ENCODE measurements at places on chromosomes 4 and X.

DNA sequence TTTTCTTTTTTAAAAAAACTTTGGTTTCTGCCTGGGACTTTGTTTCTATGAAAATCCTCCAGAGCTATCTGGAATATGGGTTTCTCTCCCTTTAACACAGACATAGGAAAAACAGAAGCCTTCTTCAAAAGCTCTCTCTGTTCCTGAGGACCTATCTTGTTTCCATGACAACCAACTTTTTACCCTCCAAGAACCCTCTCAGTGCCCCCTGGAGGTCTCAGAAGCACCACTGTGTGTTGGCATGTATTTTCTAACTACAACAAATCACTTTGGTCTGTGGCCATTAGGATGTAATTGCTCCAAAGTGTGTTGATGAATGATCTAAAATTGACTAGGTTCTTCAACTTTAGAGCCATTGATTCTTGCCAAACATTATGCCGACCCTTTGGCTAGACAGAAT, 1331.6 kb downstream of the ADGRL3 start:
- no peak for DNase-seq
- H3K4me3 ChIP-seq: no peak overlapping the region
- no peaks in the 10 kb centered on the region for H3K27me3 ChIP-seq
- H3K27ac ChIP-seq: no peak overlapping the region
- H3K36me3 ChIP-seq: no peaks in the 10 kb centered on the region

DNA sequence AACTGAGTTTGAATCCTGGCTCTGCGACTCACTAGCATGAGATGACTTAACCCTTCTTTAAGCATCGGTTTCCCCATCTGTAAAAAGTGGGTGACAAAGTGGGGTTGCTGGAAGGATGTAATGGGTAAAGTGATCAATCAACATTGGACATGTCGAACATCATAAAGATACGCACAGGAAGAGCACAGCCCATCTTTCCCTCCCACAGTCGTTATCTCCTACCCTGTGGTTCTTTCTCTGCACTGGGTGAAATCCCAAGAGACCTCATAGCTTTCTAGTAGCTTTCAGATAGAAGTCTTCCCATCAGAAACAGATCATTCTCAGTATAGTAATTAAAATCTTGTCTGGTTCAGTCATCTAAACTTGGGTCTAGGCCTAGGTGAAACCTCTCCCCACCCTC, 216.5 kb downstream of the CBR4 start:
- H3K4me3 ChIP-seq: no peak overlapping the region
- H3K27me3 ChIP-seq: peaks cover 8% of the 10 kb centered on the region
- no peaks in the 10 kb centered on the region for H3K36me3 ChIP-seq
- no peaks in the 10 kb centered on the region for H3K4me1 ChIP-seq
- H3K27ac ChIP-seq: no peak overlapping the region

GRCh38 chrX:9401051-9401450, 63.8 kb upstream of the TBL1X start:
- H3K27me3 ChIP-seq: no peaks in the 10 kb centered on the region
- DNase-seq: no peak
- no peaks in the 10 kb centered on the region for H3K4me1 ChIP-seq
- H3K36me3 ChIP-seq: no peaks in the 10 kb centered on the region
- no peak overlapping the region for H3K4me3 ChIP-seq

GRCh38 chr4:94571715-94572114, 120.0 kb downstream of the PDLIM5 start:
- H3K27ac ChIP-seq: no peak overlapping the region
- DNase-seq: no peak
- no peak overlapping the region for H3K4me3 ChIP-seq
- H3K27me3 ChIP-seq: no peaks in the 10 kb centered on the region
- peaks cover 2% of the 10 kb centered on the region for H3K36me3 ChIP-seq

- no peak overlapping the region for H3K27ac ChIP-seq
- H3K4me1 ChIP-seq: no peaks in the 10 kb centered on the region
- no peak overlapping the region for H3K4me3 ChIP-seq
- peaks cover 5% of the 10 kb centered on the region for H3K36me3 ChIP-seq
- peaks cover 3% of the 10 kb centered on the region for H3K27me3 ChIP-seq
These were observed 74.5 kb upstream of the IL2 start for GRCh38 chr4:122531038-122531437.

DNA sequence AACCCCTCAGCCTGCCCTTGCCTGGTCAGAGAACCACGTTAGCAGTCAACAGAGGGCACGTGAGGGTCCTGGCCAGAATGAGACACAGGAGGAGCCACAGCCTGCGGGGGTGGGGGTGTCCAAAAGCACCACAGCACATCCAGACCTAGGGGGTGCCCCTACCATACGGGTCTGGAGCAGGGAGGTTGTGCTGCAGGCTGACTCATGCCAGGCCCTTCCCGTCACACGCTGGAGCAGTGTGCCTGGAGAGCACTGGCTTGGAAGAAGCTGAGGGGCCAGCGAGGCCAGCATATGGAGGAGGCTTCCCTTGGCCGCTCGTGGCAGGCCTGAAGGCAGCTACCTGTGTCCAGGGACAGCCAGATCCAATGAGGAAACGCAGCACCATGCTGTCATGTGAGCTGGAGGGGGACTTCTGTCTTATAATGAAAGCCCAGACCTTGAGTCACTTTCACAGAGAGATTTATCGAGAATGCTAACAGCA, 1.5 kb upstream of the IRAK1 start:
- peak overlapping the region; percentile 92 for H3K4me3 ChIP-seq
- H3K36me3 ChIP-seq: peaks cover 7% of the 10 kb centered on the region
- peak; percentile 29 for DNase-seq
- H3K27ac ChIP-seq: peak overlapping the region; percentile 95
- H3K27me3 ChIP-seq: no peaks in the 10 kb centered on the region
- H3K4me1 ChIP-seq: peaks cover 7% of the 10 kb centered on the region

DNA sequence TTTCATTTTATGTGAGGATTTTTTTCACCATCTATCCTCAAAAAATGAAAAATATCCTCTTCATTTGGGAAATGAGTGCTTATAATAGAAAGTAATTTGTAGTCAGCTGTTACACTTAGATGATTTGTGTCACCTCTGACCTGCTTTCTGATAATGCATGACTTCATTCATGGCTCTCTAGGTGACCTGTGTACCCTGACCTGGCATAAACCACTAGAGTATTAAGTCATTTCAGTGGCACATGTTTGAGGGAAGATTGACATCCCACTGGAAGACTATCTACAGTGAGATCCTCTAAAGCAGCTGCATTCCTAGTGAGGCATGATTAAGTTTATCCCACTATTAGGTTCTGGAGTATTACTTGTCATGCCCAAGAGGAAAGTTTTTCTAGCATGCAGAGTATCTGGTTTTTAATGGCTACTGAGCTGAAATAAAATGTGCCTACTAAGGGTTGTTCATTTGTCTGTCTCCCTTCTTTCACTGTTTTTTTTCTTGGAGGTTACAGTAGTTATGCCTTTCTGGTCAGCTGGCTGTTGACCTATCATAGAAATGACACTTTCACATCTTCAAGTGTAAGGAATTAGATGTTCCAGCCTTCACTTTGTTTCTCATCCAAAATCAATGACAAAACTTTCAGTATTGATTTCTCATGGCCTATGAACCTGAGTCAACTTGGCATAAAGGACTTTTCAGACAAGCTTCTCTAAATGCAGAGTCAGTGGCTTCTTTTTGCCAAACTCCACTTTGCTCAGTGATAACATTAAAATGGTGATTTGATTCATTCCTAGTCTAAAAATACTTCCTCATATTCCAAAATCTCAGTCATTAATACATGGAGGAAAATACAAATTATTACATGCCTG, 33.1 kb downstream of the TET2 start:
- H3K27me3 ChIP-seq: no peaks in the 10 kb centered on the region
- H3K4me3 ChIP-seq: no peak overlapping the region
- H3K36me3 ChIP-seq: peaks cover 34% of the 10 kb centered on the region
- no peak overlapping the region for H3K27ac ChIP-seq

DNA sequence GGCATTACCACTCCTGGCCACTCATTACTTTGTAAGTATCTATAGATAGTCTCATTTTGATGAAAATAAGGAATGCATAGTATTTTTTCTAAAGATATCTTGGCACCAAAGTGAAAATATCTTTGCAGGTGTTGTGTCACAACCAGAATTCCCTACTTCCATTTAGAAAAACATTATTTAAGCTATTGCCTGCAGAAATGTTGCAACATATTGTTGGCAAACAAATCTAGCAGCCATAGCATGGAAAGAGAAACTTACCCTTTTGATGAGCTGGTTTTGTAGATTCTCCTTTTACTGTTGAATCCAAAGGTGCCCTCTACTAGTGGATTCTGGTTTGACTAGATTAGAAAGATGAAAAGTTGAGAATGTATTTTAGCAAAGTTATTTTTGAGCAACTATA, 138.8 kb downstream of the AREG start:
- H3K36me3 ChIP-seq: no peaks in the 10 kb centered on the region
- no peaks in the 10 kb centered on the region for H3K4me1 ChIP-seq
- no peak for DNase-seq
- H3K27ac ChIP-seq: no peak overlapping the region

DNA sequence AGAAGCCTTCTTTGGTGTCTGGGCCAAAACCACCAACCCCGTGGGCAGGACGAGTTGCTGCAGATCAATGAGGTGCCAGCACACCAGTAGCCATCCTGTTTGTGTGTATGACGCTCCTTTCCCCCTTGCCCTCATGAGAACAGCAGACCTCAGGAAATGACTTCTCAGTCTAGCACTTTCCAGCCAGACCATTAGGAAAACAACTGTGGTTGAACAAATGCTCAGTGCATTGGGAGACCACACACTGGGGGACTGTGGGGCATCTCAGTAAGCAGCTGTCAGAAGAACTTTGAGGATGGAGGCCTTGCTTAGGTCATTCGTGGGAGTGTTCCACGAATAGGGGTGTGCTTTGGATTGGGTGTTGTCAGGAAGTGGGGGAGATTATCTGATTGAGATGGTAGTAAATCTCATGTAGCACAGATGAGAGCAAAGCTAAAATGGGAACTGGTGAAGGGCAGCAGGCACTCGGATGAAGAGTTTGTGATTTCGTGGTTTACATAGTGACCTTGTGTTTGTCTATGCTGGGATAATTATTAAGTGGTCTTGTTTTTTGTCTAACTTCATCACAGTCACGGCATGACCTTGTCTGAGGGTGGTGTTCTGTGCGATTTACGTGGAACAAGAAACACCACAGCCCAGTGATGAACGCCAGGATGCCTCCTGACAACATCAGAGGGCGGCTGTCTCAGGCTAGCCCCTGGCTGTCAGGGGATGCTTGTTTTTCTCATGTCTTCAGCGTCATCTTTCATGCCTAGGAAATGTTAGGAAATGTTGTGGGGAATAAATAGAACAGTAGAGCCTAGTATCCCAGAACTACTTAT, 70.1 kb downstream of the USP46 start:
- H3K4me3 ChIP-seq: no peak overlapping the region
- H3K27me3 ChIP-seq: peaks cover 5% of the 10 kb centered on the region
- H3K36me3 ChIP-seq: no peaks in the 10 kb centered on the region
- no peak overlapping the region for H3K27ac ChIP-seq
- DNase-seq: peak; percentile 1

DNA sequence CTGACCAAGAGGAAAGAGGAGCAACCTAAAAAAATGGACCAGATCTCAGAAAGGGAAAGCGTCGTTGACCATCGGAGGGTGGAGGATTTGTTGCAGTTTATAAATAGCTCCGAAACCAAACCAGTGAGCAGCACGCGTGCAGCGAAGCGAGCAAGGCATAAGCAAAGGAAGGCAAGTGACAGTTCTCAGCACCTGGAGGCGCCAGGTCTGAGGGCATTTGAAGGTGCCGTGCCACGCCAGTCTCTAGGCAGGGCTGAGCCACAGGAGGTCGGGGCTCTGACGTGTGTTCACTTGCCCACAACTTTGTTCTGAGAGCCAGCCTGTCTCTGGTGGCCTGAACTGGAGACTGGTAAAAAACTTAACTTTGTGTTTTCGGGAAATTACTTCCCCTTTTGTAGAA, 59.7 kb downstream of the TNIP2 start:
- H3K27ac ChIP-seq: no peak overlapping the region
- no peaks in the 10 kb centered on the region for H3K27me3 ChIP-seq
- peaks cover 20% of the 10 kb centered on the region for H3K4me1 ChIP-seq
- DNase-seq: no peak
- H3K4me3 ChIP-seq: no peak overlapping the region

GRCh38 chrX:102976793-102977495, 39.9 kb downstream of the RAB40AL start:
- no peak overlapping the region for H3K27ac ChIP-seq
- no peaks in the 10 kb centered on the region for H3K36me3 ChIP-seq
- DNase-seq: no peak
- no peak overlapping the region for H3K4me3 ChIP-seq

GRCh38 chr4:141711211-141711610, 74.8 kb downstream of the IL15 start:
- no peak overlapping the region for H3K27ac ChIP-seq
- DNase-seq: no peak
- no peaks in the 10 kb centered on the region for H3K27me3 ChIP-seq
- no peaks in the 10 kb centered on the region for H3K36me3 ChIP-seq
- no peak overlapping the region for H3K4me3 ChIP-seq

DNA sequence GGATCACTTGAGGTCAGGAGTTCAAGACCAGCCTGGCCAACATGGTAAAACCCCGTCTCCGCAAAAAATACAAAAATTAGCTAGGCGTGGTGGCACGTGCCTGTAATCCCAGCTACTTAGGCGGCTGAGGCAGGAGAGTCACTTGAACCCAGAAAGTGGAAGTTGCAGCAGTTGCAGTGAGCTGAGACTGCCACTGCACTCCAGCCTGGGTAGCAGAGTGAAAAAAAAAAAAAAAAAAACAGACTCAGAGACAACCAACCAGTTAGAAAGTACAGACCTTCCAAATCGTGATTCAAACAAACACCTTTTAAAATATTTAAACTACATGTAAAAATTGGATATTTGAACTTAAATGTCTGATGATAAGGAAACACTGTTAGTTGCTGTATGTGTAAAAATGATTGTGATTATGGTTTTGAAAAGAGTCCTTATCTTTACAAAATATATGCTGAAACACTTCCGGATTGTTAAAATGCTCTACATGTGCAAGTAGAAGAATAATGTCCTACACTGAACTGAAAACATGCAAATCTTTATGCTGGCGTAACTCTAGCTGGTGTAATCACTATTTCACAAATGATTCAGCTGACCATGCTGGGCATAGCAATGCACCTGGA, 37.8 kb downstream of the SH3KBP1 start:
- H3K4me1 ChIP-seq: peaks cover 27% of the 10 kb centered on the region
- H3K36me3 ChIP-seq: peaks cover 8% of the 10 kb centered on the region
- no peak for DNase-seq
- no peaks in the 10 kb centered on the region for H3K27me3 ChIP-seq

GRCh38 chrX:143701460-143701859, 19.1 kb downstream of the SPANXN2 start:
- H3K4me1 ChIP-seq: no peaks in the 10 kb centered on the region
- no peaks in the 10 kb centered on the region for H3K36me3 ChIP-seq
- no peak overlapping the region for H3K4me3 ChIP-seq
- no peak overlapping the region for H3K27ac ChIP-seq

DNA sequence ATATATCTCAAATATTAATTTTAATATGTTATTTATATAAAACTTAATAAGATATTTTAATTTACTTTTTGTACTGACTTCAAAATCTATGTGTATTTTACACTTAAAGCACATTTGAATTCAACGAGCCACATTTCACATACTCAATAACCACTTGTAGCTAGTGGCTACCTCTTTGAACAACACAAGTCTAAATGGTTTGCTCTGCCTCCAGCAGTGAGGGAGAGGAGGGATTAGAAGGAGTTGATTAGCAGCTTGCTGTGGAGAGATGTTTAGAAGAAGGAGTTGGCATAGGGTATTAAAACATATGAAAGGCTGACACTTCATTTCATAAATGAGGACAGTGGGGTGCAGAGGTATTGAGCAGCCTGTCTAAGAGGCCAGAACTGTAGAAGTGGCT, 124.0 kb downstream of the ARHGAP24 start:
- DNase-seq: no peak
- no peaks in the 10 kb centered on the region for H3K27me3 ChIP-seq
- H3K4me3 ChIP-seq: no peak overlapping the region
- H3K4me1 ChIP-seq: no peaks in the 10 kb centered on the region
- no peak overlapping the region for H3K27ac ChIP-seq
- no peaks in the 10 kb centered on the region for H3K36me3 ChIP-seq

Data from activated naive CD8-positive, alpha-beta T cell treated with anti-CD3 and anti-CD28 coated beads for 36 hours (primary cell).